ENCODE measurements at places on chromosomes 7 and 10. TPM values are rescaled to one million over a fixed set of nuclear protein-coding genes. Genes with fewer than 3 reads are reported as not detected.

GPC2 gene
- 48.8 TPM for total RNA-seq

AFAP1L2 gene
- 6.5 TPM for total RNA-seq

EVX1 gene
- not detected for total RNA-seq

CDNF gene
- 2.2 TPM for total RNA-seq

PPP1R17 gene
- 0.52 TPM for total RNA-seq

TRIM50 gene
- not detected for total RNA-seq

HOXA9 gene
- not detected for total RNA-seq

ADARB2 gene
- total RNA-seq: 5.0 TPM

GRM3 gene
- 1.9 TPM for total RNA-seq

GCK gene
- total RNA-seq: 7.3 TPM

ARMH3 gene
- 11.1 TPM for total RNA-seq

IL15RA gene
- 1.1 TPM for total RNA-seq

ACSM6 gene
- not detected for total RNA-seq

RHOBTB1 gene
- 24.8 TPM for total RNA-seq

MICALL2 gene
- total RNA-seq: 13.0 TPM

SPDYE18 gene
- total RNA-seq: not detected

PGAM2 gene
- total RNA-seq: 2.9 TPM

EPC1 gene
- total RNA-seq: 25.9 TPM

SSMEM1 gene
- not detected for total RNA-seq

SGCE gene
- 52.1 TPM for total RNA-seq

SFRP4 gene
- total RNA-seq: not detected

CALML5 gene
- not detected for total RNA-seq

NUDT13 gene
- total RNA-seq: 1.4 TPM

Measured in GM23338 (cell line).